Lower leg skin (tissue), 4 donors: ENCODE measurements at places on chromosomes 6 and 20.

DNA sequence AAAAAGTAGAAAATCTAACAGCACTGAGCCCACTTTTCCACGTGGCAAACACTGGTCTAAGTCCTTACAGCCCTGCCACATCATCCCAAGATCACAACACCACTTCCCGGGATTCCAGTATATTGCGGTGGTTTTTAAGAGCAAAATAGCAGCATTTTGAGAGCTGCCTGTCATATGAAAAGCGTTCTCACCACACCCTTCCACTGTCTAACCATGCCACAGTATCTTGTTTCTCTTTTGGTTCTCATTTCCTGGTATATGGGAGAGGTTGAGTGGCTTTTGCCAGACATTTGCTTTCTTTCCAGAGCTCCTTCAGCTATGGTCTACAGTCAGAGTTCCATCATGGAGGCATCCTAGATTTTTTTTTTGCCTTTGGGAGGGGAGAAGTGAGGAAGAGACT lies 243.0 kb downstream of the TSHZ2 start:
- DNase-seq = no peak

GRCh38 chr6:31574106-31575061 lies 981 bp upstream of the TNF start:
- DNase-seq = no peak

- no peak for DNase-seq
These were observed 5.2 kb downstream of the CCN2 start for GRCh38 chr6:131945971-131946370.

GRCh38 chr20:24851346-24852019 lies 97.6 kb upstream of the CST7 start:
- DNase-seq = no peak

- DNase-seq = no peak
These were observed 3.1 kb upstream of the INSM1 start for GRCh38 chr20:20364593-20365479.

GRCh38 chr20:1946762-1947534 lies 46.9 kb downstream of the PDYN start:
- DNase-seq = peak; percentile 88
